ENCODE measurements at places on chromosomes 4 and X. TPM values are rescaled to one million over a fixed set of nuclear protein-coding genes. Genes with fewer than 3 reads are reported as not detected.
A peak's percentile ranks its signal among the peaks of the same experiment; 100 is the strongest.

Gene MAP7D2
- 0.35 TPM for total RNA-seq

DNA sequence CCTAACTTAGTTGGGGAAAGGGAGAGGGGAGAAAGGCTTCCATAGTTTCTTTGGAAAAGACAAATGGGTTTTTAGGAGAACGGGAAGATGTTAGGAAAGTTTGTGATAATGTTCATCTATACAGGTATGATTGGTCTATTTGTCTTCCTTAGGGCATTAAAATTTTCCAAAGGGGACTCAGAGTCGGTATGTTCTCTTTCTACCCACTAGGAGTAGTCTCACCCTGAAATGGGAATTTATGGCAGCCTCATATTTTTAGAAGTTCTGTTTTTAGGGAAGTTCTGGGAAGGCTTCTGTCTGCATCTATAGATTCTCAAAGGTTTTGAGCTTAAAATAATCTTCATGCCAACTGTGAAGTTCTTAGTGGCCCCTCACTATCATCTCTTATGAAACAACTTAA is 637.3 kb downstream of the ADGRL3 start:
- no peak for DNase-seq

- no peak for DNase-seq
Measured at GRCh38 chr4:109729117-109729717, 653 bp downstream of the PLA2G12A start.

Gene RGS12
- total RNA-seq = 59.5 TPM

GRCh38 chr4:51853027-51853682 is 10.2 kb downstream of the DCUN1D4 start:
- no peak for DNase-seq

- no peak for DNase-seq
Measured at GRCh38 chr4:59341506-59341905, 1858.6 kb upstream of the ADGRL3 start.

Gene NUDT11
- total RNA-seq = 0.53 TPM

Gene CLNK
- 0.09 TPM for total RNA-seq

DNA sequence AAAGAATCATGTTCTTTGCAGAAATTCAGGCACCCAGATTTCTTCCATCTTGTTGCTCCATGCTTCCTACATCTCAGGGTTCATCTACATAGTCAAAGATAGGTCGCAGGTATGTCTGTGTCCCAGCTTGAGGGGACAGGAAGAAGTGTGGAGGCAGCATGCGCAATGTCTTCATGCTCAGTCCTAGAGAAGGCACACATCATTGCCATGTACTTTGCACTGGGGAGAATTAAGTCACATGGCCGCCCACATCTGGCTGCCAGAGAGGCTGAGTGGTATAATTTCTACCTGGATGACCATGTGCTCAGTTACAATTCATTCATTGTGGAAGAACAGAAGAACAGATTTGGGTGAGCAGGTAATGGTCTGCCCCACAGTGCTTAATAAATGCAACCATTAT is 54.1 kb downstream of the GAB1 start:
- no peak for DNase-seq

- no peak for DNase-seq
Measured at GRCh38 chrX:38438321-38438720, 85.9 kb downstream of the OTC start.

Gene PAGE2
- not detected for total RNA-seq

DNA sequence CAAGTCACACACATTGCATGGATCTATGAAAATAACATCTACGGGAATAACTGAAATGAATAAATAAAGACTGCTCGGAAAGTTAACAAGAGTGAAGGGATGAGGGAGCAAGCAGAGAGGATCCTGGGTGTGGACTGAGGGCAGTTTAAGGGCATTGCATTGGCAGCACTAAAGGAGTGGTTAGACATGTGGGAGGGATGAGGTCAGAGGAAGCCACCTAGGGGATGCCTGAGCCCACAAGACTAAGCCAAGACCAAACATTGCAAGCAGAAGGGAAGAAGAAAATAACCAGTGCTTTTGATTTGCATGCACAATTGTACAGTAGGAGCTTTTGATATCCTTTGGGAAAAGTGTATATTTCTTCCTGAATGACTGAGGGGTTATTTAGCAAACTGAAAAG is 106.1 kb downstream of the MSL3 start:
- DNase-seq = no peak

- no peak for DNase-seq
Measured at GRCh38 chrX:2559124-2559523, 58.3 kb upstream of the DHRSX start.

DNA sequence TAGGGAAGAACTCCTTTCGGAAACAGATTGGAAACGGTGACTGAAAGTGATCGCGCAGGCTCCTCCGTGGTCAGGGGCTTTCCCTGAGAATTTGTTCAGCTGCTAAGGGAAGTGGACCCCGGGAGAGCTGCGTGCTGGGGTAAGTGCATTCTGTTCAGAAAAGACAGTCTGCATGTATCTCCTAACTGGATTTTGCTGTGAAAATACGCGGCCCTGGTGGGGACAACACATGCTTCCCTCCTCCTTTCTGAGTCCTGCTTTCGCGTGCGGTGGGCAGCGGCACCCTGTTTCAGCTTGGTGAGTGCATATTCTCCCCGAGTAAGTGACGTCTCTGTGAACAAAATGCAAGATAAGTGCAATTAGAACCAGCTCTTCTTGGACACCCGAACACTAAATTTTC is 195.6 kb downstream of the STIM2 start:
- no peak for DNase-seq

Gene GCNA
- 2.1 TPM for total RNA-seq

GRCh38 chrX:52422884-52423283 is 54.1 kb downstream of the XAGE2 start:
- no peak for DNase-seq

Gene SPANXN4
- not detected for total RNA-seq

Gene SLC16A2
- total RNA-seq = 7.2 TPM

DNA sequence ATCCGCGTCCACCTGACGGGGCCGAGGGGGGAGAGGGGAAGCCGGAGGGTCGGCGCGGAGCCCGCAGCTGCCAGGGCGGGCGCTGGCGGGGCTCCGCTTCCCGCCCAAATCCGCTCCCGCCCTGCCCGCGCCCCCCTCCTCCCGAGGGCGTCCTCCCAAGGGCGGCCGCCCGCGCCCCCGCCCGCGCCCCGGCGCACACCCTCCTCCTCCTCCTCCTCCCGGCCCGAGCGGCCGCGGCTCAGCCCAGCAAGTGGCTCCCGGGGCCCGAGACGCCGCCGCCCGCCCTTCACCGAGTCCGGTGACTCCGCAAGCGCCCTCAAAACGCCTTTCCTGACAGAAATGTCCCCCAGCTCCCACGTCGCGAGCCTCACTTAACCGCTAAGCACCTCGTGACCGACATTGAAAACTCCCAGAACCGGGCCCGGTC is 487 bp downstream of the HMGB2 start:
- DNase-seq = peak; percentile 77

DNA sequence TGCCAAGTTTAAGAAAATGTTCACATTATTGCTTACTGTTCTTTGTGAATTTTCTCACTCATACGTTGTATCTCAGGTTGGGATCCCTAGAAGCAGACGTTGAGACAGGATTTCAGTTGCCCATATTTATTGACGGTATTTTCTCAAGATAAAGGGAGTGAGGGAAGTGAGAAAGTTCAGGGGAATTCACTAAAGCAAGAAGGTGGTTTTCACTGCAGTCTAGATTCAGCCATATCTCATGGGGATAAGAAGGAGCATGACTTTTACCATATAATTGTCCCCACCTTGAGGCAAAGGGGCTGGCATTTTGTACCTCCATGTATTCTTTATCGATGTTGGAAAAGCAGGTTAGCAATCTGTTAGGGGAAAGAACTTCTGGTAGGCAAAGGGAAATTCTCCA is 543.0 kb downstream of the CCSER1 start:
- no peak for DNase-seq

DNA sequence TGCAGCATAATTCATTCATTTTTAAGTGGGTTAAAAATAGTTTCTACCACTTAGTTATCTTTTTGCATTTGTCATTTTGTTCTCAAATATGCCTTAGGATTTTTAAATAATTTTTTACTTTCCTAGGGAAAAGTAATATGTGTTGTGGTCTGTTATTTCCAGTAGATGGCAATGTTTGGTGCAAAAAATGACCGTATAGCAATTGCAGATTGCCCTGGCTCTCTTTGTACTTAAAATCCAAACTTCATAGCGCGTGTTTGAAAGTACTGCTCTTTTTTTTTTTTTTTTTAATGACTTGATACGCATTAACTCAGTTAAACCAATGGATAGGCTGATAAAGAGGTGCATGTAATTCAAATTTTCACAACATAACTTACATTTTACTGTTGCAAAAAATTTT is 74.4 kb upstream of the RBMX start:
- DNase-seq = no peak

Gene ZNF718
- total RNA-seq = 9.8 TPM

Gene PLS3
- 138 TPM for total RNA-seq

DNA sequence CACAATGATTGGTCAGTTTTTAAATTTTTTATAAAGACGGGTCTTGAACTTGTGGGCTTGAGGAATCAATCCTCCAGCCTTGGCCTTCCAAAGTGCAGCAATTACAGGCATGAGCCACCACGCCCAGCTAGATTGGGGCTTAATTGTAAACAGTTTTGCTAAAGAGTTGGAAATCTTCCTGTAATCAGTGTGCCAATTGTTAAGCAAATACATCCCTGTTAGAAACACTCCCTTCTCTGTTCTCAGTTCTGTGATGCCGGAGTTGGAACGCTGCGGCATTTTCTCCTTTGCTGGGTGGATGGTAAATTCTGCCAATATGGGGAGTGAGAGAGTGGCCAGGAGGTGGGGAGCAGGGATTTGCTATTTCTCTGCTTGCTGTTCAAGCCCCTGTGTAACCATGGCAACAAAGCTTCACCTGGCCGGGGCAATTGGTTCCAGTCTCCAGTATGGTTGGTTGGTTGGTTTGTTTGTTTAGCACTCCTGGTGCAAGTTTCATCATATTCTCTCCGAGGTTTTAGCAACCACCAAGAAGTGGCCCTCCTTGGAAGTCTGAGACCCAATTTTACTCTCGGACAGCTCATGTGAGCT is 3.0 kb upstream of the SPATA4 start:
- peak; percentile 49 for DNase-seq

- DNase-seq = no peak
Measured at GRCh38 chrX:146887020-146887419, 72.5 kb upstream of the CXorf51A start.

DNA sequence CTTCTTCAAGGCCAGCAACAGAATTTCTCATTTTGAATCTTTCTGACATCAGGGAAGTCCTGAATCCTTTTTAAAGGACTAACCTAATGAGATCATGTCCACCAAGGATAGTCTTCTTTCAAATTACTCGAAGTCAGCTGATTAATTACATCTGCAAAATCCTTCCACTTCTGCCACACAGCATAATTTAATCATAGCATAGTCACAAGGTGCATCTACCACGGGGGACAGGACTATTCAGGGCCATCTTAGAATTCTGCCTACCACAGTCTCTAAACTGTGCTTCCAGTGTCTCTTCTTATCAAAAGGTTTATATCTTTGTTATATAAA is 53.7 kb downstream of the ATP10D start:
- DNase-seq = no peak

DNA sequence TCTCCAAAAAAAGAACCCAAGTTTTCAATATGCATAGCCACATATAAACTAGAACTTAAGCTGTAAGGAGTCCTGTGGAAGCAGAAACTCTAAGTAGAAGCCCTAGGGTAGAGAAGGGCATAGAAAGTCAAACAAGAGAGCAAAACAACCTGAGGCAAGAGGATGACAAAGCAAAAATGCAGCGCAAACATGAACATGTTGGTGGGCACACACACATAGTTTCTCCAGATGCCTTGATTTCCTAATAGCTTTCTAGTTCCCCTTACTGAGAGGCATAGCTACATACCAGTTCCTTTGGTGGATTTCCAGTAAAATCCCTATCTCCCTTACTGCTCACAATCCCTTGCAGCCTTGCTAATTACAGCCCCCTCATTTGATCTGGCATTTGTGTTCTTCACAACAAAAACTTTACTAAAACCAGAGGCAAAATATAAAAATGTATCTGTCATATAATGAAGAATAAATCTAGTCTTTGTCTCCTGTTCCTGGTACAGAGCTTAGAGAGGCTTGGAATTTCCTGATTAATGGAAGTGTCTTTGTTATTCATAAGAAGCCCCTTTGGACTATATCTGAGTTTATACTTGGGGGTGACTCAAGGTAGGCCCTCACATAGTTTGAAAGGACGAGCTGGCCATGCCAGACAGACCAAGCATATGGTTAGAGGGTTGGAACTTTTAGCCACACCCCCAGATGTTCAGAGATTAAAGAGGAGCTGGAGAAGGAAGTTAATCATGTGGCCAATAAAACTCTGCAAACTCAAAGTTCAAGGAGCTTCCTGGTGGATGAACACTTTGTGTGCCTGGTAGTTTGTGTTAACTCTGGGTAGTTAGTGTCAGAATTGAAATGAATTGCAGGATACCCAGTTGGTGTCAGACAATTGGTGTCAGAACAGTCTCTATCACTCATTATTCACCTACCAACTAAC is 52.7 kb upstream of the ZCCHC13 start:
- DNase-seq = no peak

GRCh38 chr4:102493257-102493656 is 7.9 kb upstream of the NFKB1 start:
- DNase-seq = no peak

Gene FAM114A1
- total RNA-seq = 41.6 TPM

Gene YIPF6
- 45.0 TPM for total RNA-seq

DNA sequence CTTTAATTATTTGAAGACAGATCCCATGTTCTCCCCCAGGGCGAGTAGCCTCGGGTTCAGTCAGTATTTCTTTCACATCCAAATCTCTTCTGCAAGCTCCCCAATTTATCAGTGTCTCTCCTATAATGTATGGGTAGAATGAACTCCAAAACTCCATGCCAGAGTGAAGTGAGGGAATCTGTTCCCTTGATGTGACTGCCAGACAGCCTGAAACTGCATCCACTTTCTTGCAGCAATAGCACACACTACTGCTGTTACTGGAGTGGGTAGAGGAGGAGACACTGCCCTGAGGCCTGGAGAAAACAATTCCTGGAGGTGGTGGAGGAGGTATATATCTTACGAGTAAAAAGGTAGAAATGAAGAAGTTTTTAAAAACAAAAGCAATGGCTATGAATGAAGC is 11.0 kb downstream of the LNX1 start:
- no peak for DNase-seq

- DNase-seq = peak; percentile 70
Measured at GRCh38 chr4:162163892-162164759, at the start of gene FSTL5. Gene FSTL5, minus strand, starts transcription at chr4:162164000. Its CDS starts 52,604 bp downstream, at chr4:162111396.

Gene HS6ST2
- total RNA-seq = 0.92 TPM

DNA sequence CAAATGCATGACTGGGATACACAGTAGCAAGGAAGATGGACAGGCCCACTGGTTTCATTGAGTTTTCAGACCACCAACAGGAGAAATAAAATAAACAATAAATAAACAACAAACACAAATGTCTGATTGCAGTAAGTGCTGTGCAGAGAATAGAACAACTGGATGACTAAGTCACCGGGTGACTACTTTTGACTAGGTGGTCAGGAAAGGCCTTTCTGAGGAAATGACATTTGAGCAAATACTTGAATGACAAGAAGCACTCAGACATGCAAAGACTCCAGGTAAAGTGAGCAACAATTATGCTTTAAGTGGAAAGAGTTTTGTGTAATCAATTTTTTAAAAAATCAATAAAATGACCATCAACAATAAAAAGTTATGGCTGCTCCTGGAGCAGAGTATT is 137.7 kb downstream of the BTC start:
- no peak for DNase-seq

Gene ANOS1
- total RNA-seq = 46.2 TPM
